ENCODE measurements at places on chromosomes 2 and 18.

- DNase-seq, result no peak
These were observed 14.8 kb downstream of the SLC66A2 start for GRCh38 chr18:79936641-79937040.

DNA sequence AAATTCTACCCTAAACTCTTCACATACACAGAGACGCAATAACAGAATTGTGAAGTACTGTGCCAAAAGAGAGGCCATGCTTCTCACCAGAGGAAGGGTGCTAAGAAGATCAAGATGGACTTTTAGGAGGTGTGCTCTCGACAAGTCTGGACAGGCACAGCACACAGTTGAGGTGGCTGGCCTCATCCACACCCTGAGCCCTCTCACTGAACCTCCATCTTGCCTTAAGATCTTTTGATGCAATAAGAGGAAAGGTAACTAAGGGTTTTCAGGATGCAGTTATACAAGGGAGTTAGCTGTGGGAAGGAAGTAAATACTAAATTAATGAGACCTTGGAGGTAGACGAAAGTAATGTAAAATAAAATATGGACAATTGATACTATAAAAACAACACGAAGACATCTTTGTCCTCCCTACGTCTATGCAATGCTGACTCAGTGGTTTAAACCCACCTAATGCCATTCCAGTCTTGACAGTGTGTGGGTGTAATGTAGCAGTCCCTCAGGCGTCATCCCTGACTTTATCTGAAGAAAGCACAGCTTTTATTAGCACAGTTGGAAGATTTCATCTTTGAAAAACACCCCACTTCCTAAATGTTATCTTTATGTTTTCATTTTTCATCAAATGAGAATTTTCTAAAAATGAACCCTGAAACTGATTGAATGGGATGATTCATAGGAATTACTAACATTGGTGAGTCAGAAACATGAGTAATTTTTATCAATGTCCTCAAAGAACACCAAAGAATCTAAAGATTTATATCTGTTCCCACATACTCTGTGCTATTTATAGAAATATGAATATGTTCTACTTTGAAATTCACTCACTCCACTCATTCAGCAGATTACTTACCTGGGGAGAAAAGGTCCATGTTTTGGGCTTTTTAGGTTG lies 34.0 kb upstream of the MALL start:
- peak; percentile 52 for DNase-seq

- no peak for DNase-seq
These were observed 152.5 kb upstream of the KLF7 start for GRCh38 chr2:207318181-207318628.

DNA sequence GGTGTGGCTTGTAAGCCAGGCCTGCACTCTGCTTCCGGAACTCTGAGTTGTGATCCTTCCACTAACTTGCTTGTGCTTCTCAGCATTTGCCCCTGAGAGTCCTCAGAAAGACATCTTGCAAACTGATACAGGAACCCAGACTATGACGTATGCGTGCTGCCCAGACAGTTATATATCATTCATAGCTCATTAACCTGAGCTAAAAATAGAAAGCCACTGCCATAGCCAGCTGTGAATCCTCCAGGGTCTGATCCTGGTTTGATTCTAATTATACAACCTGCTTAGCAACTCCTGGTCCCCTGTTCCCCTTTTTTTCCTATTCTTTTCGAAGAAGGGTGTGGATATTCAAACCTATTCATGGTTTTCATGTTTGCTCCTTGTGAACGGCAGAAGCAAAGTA lies 63.7 kb downstream of the MARCHF4 start:
- peak; percentile 85 for DNase-seq

GRCh38 chr18:46668135-46668534 lies 11.1 kb upstream of the LOXHD1 start:
- DNase-seq, result no peak

DNA sequence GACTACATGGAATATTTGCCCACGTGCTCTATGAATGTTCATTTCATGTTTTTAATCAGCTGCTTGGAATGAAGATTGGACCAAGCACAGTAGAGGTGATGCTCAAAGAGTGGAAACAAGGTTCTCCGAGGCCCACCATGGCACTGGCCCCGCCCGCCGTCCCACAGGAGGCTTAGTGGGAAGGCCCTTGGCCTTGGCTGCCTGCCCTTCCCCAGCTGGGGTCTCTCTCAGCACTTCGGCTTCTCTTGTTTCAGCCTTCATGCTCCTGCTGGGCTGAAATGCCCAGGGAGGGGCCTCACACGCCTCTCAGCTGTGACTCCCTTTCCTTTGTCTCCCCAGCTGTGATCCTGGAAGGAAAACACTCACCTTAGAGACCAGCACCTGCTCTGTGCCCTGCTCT lies 833.2 kb downstream of the GALR1 start:
- no peak for DNase-seq

- DNase-seq, result no peak
These were observed 64.8 kb downstream of the MOGAT1 start for GRCh38 chr2:222736301-222736700.

- DNase-seq, result no peak
These were observed 136.8 kb upstream of the RIOK3 start for GRCh38 chr18:23316316-23316715.

- DNase-seq, result peak; percentile 43
These were observed 420.2 kb upstream of the MEX3C start for GRCh38 chr18:51617572-51618260.

DNA sequence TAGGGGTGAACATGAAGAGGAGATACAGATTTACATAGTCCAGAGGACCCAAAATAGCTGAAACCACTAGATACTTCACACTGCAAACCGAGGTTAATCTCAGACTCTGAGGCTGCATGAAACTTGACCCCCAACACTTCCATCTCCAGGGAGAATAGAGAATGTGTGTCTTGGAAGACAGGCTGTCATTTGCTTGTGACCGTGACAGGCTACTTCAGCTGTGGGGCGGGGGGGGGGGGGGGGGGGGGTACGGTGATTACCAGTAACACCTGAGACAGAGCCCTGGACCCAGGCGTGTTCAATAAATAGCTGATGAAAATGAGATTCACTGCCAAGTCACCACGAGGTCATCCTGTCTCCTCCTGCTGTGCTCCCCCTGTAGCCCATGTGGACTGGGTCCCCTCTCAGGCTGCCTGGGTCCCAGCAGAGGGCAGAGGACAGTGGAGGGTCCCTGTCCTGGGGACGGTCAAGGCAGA lies 5.7 kb upstream of the KLHL29 start:
- peak; percentile 52 for DNase-seq

DNA sequence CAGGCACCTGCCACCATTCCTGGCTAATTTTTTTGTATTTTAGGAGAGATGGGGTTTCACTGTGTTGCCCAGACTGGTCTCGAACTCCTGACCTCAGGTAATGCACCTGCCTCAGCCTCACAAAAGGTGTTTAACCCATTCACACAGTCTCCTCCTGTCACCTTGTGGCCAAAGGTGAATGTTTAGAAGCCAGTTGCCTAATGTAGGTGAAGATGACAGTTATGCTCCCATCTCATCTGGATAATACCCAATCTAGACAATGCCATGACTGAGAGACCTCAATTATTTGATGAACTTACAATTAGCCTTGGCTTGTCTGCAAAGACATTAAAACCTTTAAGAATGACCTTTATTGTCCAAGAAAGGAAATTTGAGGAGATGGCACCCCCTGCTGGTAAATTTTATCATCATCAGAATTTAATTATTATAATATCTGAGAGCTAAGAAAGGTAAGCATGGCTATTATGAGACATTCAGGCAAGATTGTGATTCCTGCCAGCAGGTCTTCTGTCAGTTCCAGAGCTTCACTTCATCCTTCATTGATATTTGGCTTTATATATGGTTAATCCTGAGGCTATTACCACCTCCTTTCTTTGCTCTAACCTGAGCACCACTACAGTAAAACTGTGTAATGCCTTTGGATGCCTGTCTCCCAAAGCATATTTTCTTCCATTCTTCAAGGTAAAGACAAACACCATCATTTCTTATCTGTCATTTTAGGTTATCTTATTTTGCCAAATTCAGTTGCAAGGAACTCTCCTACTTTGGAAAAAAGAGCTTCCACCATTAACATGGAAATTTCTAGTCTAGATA lies 117.6 kb downstream of the FAM124B start:
- DNase-seq, result peak; percentile 67

GRCh38 chr2:10146366-10147005 lies 23.9 kb downstream of the RRM2 start:
- no peak for DNase-seq

GRCh38 chr2:150129921-150130575 lies 357.4 kb downstream of the RND3 start:
- no peak for DNase-seq

DNA sequence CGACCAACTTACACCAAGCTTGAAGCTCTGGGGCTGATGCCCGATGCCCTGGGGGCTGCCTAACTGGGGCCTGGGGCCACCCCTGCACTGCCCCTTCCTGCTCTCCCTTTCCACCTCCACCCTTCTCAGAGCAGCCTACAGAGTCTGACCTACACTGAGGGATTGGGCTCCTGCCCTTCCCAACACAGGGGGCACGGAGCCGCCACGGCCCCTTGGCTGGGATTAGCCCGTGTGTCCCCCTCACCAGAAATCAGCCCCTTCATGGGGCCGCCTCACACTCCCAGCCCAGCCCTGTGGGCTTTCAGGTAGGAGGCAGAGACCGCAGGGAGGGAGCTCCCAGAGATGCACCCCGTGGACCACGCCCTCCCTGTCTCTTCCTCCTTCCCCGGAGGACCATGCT lies 198.0 kb downstream of the EIPR1 start:
- DNase-seq, result no peak

- no peak for DNase-seq
These were observed 67.0 kb upstream of the TCF7L1 start for GRCh38 chr2:85066006-85066740.

DNA sequence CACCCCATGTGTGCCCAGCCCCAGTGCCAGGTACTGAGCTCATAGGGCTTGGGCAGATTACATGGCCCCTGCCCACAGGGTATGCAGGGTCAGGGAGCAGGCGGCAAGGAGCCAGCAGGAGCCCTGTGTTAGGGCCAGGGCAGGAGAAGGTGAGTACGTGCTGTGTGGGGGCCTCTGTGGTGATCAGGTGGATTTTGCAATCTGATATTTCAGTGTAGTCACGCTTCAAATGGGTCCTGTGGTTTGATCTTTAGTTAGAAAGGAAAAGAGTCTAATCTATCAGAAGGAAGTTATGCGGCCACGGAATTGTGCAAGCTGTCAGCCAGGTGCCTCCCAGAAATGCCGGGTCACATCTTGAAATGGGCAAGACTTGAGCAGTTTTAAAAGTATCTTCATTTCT lies 13.9 kb downstream of the UBE2F start:
- peak; percentile 40 for DNase-seq

- DNase-seq, result peak; percentile 4
These were observed 408.8 kb upstream of the UBE2E3 start for GRCh38 chr2:180571559-180571958.

- peak; percentile 55 for DNase-seq
These were observed 78.5 kb downstream of the TANC1 start for GRCh38 chr2:159046966-159047365.

DNA sequence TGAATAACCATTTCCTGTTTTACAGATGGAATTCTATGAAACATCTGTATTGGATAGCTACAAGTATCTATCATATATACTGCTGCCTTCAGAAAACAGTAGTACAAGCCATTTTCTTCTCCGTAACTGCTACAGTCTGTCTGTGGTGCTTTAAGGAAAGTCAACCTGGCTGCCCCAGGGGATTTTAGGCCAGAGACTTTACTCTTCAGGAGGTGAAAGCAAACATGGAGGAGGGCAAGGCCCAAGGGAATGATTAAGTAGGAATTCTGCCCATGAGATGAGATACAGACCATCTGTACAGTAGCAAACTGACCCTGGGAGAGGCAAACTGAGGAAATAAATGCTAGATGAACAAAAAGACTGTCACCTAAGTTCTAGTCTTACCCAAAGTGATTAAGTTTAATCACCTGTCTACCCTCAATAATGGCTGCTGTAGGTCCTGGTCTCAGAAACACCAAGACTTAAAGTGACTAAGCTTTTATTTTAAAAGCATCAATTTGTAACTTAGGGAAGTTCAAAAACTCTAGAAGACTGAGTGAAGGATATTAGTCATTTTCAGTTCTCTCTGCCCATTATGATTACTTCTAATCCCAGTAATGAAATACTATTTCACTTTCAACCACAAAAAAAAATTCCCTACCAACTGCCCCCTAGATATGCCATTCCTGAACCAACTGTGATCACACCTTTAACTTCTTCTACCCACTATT lies 14.8 kb downstream of the MBD2 start:
- DNase-seq, result peak; percentile 64

- peak; percentile 87 for DNase-seq
These were observed 6.8 kb upstream of the PXDN start for GRCh38 chr2:1750933-1751766.

DNA sequence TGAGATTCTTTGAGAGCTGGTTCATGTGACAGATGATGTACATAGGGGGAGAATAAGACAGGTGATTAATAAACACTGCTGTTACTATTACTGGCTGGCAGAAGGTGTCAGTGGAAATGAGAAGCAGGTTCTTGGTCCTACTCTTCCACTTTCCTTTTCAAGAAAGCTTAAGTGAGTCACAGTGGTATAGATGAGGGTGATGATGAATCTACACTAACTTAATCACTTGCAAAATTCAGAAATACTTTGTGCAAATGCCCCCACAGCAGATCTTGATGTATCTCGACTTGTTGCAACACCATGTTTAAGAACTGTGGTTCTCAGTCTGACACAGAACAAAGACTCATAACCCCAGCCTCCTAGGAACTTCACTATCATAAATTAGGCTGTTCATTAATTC lies 35.9 kb upstream of the MGAT5 start:
- peak; percentile 44 for DNase-seq

DNA sequence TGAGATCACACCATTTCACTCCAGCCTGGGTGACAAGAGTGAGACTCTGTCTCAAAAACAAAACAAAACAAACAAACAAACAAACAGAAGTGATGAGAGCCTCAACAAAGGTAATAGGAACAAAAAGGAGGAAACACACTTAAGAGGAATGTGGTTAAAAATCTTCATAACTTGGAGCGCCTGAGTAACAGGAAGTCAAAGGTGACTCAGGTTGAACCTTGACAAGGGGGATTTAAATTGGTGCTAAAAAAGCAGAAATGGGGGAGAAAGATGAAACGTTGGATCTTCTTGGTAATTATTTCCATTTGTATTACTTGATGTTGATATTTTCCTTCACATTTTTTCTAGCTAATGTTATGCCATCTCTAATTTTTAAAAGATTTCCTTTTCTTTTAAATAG lies 318.5 kb upstream of the TCF4 start:
- DNase-seq, result peak; percentile 45

GRCh38 chr2:64260817-64261216 lies 116.6 kb upstream of the PELI1 start:
- no peak for DNase-seq

- no peak for DNase-seq
These were observed 978.4 kb upstream of the KLHL29 start for GRCh38 chr2:22406625-22407024.

DNA sequence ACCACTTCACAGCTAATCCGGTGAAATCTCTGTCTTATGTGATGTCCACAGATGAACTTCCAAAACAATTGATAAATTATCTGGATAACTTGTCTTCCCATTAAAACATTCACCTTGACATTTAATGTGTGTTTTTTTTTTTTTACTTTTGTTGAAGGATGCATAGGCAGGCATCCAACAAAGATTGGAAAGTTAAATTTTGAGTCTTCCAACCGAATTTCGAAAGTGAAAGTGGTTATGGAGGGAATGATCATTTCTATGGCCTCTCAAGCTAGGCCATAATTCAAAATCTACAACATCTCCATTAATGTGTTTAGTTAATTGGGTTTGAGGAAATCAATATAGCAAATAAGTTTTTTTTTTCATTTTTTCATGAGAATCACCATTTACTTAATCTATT lies 1495.5 kb upstream of the ACVR2A start:
- DNase-seq, result no peak
